Kidney tubule cell (primary cell): ENCODE measurements at places on chromosomes 7 and 10.

GRCh38 chr7:138892812-138893211 is 88.4 kb downstream of the KIAA1549 start:
- DNase-seq, result no peak

DNA sequence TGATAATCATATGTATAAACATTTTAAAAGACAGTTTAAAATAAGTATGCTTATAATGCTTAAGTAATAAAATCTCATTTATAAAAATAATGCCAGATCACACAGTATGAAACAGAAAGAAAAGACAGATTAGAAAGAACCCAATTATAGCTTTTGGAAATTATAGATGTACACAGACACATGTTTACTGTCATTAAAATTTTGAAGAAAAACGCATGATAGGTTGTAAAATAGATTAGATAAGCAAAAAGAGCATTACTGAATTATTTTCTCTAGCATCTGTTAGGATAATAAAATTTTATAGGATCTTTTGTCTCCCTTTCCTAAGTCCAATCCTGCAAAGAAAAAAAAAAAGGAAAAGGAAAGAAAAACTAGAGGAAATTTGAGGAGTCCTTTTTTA is 1107.3 kb upstream of the LRRN3 start:
- no peak for DNase-seq

DNA sequence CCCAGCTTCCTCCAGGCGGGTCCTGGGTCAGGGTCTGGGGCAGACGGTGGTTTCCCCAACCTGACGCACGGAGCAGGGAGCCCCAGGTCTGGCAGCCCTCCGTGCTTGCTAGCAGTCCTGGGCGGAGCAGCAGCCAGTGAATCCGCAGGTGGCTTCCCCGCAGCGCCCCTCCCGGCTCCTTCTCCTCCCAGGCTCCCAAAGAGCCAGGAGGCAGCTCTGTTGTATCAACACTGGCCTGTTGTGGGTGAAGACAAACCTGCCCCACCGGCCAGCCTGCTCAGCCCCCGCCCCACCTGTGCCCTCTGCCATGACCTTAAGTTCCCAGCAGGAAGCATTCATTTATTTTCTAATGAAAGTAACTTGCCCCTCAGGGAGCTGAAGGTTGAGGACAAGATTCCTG is 24.0 kb upstream of the TMEM213 start:
- DNase-seq, result no peak

- no peak for DNase-seq
These were observed 248.1 kb downstream of the ELFN1 start for GRCh38 chr7:1918063-1918645.

- peak; percentile 70 for DNase-seq
These were observed 41.6 kb upstream of the LYZL2 start for GRCh38 chr10:30671026-30671616.

DNA sequence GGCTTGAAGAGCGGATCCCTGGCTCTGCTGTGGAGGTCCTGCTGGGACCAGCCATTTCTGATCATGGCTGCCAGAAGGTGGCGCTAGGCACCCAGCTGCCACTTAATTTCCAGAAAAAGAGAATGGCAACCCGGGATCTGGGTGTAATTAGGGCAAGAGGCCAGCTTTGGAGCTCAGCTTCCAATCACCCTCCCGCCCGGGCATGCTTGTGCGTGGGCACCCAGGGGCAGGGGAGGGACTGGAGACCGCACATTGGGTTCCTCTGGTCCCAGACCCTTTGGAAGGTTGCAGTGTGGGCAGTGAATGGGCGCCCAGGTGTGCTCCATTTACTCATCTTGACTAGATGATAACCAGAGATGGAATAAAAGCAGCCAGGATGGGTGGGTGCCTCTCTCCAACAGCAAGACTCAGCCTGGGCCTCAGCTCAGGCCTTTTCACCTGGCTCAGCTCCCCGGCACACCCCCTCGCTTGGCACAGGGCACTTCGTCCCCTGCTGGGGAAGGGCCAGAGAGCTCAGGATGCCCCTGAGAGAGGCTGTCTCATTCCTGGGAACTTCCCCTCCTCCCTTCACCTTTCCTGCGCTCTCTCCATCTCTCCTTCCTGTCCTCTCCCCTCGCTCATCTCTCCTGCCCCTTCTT is 14.7 kb downstream of the FAM241B start:
- DNase-seq, result peak; percentile 68

DNA sequence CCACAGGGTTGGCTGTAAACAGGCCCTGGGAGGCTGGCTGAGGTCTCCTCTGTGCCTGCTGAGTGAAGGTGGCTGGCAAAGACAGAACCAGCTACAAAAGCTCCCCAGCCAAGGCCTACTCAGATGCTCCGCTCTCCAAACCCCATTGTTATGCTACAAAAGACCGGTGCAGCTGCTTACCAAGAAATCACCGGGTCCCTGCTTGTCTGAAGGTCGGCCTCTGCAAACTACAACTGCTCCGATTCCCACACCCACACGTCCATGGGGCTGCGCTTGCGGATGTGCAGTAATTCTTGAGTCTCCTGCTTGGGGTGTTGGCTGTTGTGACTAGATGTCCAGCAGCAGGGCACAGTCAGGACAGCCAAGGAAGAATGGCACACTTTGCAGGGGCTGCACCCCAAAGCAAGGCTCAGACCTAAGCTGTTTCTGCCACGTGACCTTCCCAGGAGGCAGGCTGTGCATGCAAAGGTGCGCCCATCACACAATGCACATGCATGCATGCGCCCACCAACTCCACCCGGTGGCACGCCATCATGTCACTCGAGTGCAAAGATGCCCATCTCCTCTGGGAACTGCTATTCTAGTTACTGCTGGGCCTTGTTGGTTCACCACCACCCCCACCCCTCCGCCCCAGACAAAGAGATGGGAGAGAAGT is 97.8 kb downstream of the OAT start:
- no peak for DNase-seq

DNA sequence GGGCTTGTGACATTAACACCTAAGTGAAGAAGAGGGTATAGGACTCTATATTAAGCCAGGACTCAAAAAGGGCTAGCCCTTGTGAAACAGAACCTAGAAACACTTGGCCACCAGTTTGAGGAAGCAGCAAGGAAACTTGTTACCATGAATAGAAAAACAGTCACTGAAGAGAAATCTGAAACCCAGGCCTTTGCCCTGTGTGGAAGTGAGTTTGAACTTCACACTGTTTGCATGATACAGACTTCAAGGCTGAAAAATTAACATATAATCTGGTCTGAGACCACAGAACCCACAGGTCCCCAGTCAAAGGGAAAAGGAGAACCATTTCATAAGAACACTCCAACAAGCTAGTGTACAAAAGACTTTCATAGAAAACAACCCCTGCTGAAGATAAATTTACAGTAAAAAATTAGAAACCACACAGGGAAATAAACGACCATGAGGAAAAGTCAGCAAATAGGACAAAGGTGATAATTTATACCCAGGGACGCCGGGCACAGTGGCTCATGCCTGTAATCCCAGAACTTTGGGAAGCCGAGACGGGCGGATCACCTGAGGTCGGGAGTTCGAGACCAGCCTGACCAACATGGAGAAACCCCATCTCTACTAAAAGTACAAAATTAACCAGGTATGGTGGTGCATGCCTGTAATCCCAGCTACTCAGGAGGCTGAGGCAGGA is 76.1 kb downstream of the SKIDA1 start:
- DNase-seq, result no peak

GRCh38 chr7:28258240-28258639 is 77.6 kb upstream of the JAZF1 start:
- no peak for DNase-seq

DNA sequence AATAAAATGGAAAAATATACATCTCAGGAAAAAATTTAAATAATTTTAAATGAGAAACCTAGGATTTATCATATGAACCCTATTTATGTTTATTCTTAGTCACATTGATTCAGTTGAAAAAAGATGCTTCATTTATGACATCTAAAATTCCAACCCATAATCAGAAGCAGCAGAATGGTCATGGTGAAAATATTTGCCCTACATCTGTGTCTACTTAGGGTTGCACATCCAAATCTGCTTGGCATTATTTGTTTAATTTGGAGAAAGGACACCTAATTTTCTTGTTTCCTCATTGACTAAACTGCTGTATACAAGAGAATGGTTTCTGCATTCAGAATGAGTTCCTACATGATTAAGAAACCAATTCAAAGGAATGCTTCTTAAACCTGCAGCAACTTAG is 72.9 kb upstream of the SKAP2 start:
- DNase-seq, result no peak

- DNase-seq, result no peak
These were observed 98.2 kb downstream of the MAPK8 start for GRCh38 chr10:48404646-48405045.

DNA sequence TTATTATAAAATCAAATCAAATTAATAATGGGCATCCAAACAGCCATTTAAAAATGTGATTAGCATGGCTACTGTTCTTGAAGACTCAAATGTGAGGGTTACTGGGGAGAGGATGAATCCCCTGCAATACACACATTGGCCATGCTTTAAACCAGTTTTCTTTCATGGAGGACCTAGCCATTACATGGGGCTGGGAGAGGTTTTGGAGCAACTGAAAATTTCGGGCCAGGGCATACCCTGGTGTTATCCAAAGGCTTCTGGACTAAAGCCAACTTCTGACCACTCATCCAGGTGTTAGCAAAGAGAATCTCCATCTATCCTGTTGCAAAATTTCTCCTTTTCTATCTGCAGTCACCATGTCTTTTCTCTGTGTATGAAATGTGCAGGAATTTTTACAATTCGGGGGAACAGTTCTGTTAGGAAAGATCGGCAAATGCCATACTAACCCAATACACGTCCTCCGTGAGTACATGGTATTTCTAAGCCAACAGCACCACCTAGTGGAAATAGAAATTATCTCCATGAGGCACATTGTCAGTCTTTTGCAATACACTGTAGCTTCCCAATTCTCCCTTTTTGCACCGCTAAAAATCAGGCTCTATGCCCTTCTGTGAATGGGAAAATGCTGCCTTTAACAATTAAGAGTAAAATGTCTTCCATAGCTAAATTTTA is 47.0 kb upstream of the ZNF107 start:
- DNase-seq, result peak; percentile 64

GRCh38 chr10:104630731-104631130 is 10.4 kb upstream of the SORCS3 start:
- peak; percentile 76 for DNase-seq

- DNase-seq, result no peak
These were observed 8.0 kb downstream of the ELFN1 start for GRCh38 chr7:1678081-1678543.

DNA sequence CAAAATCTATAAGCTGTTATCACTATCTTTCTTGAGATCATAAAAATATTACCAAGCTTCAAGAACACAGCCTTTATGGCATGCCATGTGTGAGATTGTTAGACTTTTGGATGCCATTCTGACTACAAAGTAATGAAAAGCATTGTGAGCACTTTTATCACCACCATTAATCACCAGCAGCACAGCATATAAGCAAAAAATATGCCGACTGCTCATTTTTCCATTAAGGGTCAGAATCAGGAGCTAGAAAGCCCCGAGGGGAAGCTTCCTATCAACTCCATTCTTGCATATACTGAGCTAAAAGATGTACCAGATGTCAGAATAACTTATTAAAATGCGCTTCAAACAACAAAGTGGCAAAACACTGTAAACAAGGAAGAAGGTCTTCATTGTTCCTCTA is 114.3 kb downstream of the LMBR1 start:
- no peak for DNase-seq

DNA sequence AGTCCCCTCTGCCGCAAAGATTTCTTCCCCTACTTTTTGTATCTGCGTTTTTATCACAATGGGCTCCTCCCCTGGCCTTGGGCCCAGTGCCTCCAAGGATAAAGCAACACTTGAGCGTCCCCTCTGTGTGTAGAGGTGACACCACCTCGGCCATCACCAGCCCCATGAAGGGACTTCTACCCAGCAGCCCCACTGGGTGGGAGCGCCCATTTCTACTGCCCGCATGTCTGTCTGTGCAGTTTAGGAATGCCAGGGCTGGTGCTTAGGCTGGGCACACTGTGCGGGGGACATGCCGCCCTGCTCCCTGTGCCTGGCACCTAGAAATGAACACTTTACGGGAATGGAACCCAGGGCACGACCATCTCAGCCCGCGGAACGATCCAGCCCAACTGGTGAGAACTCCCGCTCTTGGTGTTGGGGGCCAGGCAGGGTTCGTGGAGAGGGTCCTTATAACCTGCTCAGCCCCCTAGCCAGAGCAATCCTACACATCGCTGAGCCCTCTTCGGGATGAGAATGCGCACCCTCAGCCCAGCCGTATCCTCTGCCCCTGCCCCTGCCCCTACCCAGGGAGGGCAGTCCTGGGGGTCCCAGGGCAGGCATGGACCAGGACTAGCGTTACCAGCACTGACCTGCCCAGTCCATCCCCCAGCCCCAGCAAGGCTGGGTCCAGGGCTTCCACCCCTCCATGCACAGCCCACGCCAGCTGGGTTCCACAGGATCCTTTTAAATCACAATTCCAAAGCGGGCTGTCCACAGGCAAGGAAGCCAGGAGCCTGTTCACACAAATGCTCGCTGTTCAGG is 12.8 kb downstream of the CRYGN start:
- DNase-seq, result no peak

DNA sequence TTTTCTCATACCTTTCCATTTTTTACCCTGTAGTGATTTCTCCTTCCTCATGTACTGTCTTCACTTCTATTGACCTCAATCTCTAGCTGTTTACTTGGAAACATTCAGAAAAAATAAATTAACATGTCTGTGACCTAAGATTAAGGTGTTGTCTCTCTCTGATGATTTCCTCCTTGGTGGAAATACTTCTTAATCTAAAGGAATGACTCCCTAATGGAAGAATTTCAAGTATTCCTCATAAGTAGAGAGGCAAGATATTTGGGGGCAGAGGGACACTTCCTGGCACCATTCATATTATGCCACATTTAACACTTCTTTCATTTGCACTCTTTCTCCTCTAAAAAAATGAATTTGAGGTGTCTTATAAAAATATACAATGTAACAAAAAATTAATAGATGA is 202.8 kb downstream of the NEBL start:
- peak; percentile 32 for DNase-seq

GRCh38 chr10:62803724-62804355 is 680 bp upstream of the ADO start:
- DNase-seq, result no peak

GRCh38 chr7:77540402-77540822 is 3.3 kb downstream of the PTPN12 start:
- no peak for DNase-seq

- DNase-seq, result no peak
These were observed 195.7 kb downstream of the HERPUD2 start for GRCh38 chr7:35499226-35499625.

GRCh38 chr10:8137272-8137681 is 82.8 kb downstream of the GATA3 start:
- no peak for DNase-seq
